CD8-positive, alpha-beta memory T cell (primary cell): ENCODE measurements at places on chromosomes 1 and 21. TPM values are rescaled to one million over a fixed set of nuclear protein-coding genes. Genes with fewer than 3 reads are reported as not detected.
A peak's percentile ranks its signal among the peaks of the same experiment; 100 is the strongest.

GRCh38 chr1:182984138-182984537 is 31.2 kb upstream of the SHCBP1L start:
- no peak for DNase-seq

DNA sequence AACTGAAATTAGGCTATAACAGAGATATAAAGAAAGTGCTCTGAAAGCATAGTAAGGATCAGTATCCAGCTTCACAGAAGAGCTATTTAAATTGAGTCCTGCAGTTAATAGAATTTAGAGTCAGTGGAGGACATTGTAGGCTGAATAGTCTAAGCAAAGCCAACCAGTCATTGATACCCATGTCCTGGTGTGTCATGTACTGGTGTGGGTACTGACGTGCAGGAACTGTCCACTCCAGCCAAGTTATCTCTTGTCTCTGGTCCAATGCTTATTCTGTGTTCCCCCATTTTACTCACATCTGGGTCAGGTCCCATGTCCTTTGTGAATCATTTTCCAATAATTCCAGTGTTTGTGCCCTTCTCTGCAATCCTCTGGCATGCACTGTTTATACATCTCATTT is 90.0 kb downstream of the MACF1 start:
- DNase-seq = no peak

DNA sequence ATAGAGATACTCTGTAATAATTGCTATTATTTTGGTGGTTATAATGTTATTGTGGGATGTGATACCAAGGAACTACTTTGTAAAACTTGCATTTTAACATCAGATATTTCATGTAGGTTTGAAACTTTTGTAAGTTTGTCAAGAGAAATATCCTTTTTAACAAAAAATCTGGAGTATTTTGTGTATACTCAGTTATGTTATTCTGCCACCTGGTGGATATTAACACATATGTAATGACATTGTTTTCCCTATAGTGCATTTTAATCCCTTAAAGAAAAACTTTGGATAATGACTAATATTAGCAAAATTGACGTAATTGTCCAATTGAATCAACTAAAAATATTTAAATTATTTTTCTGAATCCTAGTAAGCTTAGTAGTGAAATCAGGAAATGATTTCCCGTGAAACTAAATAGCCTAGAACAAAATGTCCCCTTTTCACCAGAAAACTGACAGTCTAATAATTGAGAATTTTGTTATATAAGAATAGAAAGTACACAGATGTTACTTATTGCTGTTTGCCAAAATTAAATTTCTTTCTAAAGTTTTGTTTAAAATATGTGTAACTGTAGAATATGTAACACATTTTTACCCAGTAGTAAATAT is 39.6 kb downstream of the KCTD3 start:
- DNase-seq = no peak

DNA sequence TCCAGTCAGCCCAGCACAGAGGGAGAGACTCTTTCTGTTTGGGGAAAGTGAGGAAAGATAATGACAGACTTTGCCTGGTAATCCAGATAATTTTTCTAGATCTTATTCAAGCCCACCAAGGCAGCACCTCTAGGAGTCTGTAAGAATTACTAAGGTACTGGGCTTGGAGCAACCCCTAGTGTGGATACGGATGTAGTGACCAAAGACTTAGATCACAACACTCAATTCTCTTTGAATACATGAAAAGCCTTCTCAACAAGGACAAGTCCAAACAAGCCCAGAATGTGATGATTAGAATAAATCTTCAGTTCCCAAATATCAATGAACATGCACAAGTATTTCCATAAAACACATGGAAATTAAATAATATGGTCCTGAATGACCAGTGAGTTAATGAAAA is 206.9 kb downstream of the MRPL39 start:
- DNase-seq = no peak

DNA sequence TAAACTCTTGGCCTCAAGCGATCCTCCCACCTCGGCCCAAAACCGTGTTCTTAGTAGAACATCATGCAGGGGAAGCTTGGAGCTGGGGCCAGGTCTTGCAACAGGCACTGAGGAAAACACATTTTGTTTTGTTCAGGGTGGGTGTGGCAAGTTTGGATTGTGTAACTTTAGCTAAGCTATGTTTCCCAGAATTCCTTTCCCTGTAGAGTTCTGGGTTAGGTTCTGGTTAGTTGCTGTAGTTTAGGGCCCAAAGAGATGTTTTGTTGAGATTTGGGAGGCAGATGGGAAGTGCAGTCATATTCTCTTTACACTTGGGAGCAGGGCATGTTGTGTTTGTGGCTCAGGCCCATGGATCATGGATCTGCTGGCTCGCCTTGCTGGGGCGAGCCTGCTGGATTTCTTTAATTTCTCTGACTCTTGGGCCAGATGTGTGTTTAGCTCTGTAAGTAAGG is 24.0 kb downstream of the PLA2G5 start:
- no peak for DNase-seq

- no peak for DNase-seq
Observed at GRCh38 chr1:27402349-27402754, 9.9 kb downstream of the GPR3 start.

GRCh38 chr1:109474697-109475096 is 8.4 kb downstream of the SYPL2 start:
- no peak for DNase-seq

DNA sequence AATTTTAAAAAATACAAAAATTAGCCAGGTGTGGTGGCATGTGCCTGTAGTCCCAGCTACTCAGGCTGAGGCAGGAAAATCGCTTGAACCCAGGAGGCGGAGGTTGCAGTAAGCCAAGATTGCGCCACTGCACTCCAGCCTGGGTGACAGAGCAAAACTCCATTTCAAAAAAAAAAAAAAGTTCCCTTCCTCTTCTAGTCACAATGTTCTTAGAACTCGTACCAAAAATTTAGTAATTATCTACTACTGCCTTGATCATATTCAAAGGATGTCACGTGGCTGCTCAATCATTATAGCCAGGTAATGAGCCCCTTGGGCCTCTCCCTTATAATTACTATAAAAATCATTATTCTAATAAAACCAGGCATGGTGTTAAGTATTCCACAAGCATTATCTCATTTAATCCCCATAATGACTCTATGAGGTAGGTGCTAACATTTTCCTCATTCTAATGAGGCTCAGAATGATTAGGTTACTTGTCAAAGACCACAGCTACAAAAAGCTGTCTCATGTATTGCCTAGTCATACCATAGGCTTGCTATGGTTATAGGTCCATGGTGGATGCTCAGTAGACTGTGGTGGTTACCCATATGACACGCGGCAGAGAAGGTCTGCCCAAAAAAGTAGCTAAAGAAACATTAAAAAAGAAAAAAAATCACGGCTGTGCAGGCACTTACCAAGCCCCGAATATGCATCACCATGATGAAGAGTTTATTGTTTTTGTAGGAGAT is 15.5 kb upstream of the PPP1R15B start:
- DNase-seq = no peak

DNA sequence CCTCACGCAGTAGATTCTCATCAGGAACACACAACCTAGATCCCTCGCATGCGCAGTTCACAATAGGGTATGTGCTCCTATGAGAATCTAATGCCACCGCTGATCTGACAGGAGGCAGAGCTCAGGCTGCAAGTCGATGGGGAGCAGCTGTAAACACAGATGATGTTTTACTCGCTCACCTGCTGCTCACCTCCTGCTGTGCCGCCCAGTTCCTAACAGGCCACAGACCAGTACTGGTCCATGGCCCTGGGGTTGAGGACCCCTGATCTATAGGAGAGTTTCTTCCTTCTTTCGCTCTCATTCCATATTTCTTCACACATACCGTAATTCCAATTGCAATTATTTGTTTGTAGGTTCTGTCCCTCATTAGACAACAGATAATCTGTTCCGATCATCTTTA is 103.4 kb downstream of the CLEC20A start:
- no peak for DNase-seq

- no peak for DNase-seq
Observed at GRCh38 chr1:162609306-162609705, 23.0 kb upstream of the DDR2 start.

- no peak for DNase-seq
Observed at GRCh38 chr1:37537378-37537777, 16.7 kb downstream of the SNIP1 start.

GRCh38 chr1:59481881-59482505 is 185.1 kb downstream of the FGGY start:
- DNase-seq = no peak

- DNase-seq = no peak
Observed at GRCh38 chr1:173210283-173210682, 3.2 kb upstream of the TNFSF4 start.

GRCh38 chr1:156750711-156751450 is 594 bp downstream of the HDGF start:
- no peak for DNase-seq

DNA sequence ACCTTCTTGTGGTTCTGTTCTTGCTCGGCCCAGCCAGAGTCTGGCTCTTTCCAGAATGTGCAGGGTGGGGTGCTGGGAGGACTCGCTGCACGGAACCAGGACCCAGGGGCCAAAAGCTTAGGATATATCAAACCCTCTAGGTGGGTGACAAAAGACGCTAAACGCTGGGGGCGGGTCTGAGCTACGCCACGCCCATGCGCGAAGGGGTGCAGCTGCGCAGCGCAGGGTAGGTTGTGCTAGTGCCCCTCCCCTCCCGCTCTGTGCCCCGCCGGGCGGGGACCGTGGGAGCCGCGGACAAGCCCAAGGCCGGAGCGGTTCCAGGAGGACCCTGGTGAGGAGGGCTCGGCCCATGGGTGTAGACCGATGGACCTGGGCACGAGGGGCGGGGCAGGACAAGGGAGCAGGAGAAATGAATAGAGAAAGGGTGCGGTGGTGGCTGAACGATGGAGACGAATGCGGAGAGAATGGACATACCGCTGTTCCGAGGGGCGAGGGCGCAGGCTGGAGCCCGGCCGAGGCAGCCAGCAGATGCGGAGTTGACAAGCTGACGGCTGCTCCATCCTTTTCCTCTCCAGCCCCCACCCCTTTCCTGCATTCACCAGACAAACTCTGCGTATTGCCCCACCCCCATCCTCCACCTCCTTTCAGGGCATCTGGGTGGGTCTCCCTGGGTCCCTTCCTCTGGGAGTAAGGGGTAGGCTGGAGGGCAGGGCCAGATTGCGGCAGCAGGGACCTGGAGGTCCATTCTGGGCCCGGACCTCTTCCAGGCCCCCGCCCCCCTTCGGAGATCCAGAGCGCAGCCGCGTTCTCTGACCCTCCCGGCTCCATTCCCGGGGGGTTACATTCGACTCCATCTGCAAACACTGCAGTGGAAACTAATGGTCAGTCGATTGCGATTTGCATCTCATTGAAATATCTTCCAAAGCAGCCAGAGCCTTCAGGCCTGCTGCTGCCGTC is at the start of gene RUSC1:
TSS of gene RUSC1 (plus strand) at position 234 of the 957 bp plus-strand sequence. CDS start 880 bp downstream, outside the sequence.
- peak; percentile 43 for DNase-seq

DNA sequence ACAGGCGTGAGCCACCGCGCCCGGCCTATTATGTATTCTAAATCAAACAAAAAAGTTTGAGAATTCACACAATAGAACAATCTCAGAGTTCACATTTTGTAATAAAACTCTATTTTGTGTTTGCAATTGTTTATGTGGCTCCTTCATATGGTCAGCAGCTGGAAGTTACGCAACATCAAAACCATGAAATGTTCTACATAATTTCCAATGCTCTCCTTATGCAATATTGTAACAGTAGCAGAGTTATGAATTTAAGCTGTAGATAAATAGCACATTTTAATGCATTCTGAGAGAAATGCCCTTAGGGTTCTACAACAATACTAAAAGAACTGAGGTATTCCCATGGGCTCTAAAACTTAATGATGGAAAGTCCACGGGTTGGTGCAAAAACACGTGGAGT is 62.3 kb upstream of the COL11A1 start:
- no peak for DNase-seq

DNA sequence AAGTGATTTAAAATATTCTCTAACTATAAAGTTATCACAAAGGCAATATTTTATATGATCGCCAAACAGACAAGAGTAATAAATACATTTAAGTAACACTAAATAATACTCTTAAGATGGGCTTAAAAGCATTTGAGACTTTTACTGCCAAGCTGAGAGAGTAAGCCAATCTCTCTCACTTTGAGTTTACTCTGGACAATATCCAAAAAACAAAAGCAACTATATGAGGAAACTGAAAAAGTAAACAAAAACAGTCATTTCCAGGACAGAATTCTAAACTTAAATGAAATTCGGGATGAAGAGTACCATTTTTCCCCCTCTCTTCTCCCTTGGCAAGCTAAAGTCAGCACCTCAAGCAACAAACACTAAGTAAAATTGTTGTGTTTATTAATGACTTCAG is 173.2 kb downstream of the COP1 start:
- DNase-seq = no peak

- DNase-seq = no peak
Observed at GRCh38 chr1:31501505-31501904, 74.8 kb upstream of the TINAGL1 start.

DNA sequence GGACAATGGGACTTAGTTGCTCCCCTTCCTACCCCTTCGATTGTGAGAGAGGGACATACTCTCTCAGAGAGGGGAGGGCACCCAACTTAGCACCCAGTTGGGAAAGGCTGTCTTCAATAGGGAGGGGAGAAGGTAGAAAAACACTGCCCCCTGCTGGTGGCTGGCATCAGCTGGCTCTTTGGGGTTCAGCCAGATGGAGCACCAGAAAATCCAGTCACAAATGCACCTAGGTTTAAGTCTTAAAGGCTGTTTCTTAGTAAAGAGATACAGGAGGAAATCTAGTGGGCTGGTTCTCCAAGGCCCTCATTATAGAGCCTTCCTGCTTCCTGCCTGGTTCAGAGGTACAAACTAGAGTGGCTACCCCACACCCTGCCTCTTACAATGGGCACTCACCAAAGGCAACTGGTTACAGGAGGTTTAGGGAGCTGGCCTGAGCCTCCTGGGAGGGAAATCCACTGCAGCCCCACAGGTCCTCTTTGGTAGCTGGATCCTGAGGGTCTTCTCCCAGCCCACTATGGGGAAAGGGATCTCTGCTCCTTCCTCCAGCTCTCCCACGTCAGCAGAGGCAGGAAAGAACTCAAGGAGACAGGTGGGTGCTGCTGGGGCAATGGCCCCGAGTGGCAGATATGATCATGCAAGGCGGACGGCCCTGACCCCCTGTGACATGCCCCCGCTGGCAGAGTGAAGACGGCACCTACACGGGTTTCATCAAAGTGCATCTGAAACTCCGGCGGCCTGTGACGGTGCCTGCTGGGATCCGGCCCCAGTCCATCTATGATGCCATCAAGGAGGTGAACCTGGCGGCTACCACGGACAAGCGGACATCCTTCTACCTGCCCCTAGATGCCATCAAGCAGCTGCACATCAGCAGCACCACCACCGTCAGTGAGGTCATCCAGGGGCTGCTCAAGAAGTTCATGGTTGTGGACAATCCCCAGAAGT is 28.3 kb downstream of the EIF2D start:
- peak; percentile 83 for DNase-seq

DNA sequence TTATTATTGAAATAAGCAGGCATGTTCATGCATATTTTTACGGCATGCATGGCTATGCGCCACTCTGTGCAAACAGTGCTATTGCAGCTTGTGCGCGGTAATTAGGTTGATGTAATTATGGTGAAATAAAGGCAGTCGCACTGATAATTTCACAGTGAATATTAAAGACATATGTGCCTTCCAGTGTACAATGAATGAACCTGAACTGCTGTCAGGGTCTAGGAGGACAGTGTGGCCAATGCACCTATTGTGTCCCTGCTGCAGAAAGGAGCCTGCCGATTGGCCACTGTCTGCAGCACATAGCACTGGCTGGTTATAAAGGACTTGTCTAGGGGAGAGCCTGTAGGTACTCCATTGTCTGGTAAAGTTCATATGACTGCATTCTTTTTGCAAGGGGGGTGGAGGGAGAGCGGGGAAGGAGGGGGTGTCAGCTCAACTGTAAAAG is 340.4 kb downstream of the USP25 start:
- no peak for DNase-seq

C1orf141 gene
- total RNA-seq = not detected

BLACAT1 gene
- not detected for total RNA-seq

FAM110D gene
- total RNA-seq = not detected

GPR37L1 gene
- not detected for total RNA-seq

C1orf185 gene
- not detected for total RNA-seq

ARHGEF10L gene
- total RNA-seq = 0.26 TPM

SLC16A4 gene
- total RNA-seq = 0.09 TPM
